Activated T-cell treated with anti-CD3 and anti-CD28 coated beads for 24 hours (primary cell): ENCODE measurements at places on chromosomes 1 and 21.

- no peak for DNase-seq
Measured at GRCh38 chr1:212470059-212470458, 37.3 kb downstream of the NENF start.

DNA sequence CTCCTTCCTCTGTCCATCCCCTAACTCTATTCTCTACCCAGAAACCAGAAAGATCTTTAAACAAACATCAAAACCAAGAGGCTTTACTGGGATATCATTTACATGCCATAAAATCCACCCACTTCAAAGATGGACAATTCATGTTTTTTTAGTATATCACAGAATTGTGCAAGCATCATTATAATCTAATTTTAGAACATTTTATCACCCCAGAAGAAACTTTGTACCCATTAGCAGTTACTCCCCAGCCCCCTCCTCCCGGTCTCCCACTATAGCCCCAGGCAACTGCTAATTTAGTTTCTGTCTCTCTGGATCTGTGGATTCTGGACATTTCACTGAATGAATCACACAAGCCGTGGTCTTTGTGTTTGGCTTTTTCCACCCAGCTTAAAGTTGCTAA, 4.8 kb upstream of the SELENON start:
- no peak for DNase-seq

DNA sequence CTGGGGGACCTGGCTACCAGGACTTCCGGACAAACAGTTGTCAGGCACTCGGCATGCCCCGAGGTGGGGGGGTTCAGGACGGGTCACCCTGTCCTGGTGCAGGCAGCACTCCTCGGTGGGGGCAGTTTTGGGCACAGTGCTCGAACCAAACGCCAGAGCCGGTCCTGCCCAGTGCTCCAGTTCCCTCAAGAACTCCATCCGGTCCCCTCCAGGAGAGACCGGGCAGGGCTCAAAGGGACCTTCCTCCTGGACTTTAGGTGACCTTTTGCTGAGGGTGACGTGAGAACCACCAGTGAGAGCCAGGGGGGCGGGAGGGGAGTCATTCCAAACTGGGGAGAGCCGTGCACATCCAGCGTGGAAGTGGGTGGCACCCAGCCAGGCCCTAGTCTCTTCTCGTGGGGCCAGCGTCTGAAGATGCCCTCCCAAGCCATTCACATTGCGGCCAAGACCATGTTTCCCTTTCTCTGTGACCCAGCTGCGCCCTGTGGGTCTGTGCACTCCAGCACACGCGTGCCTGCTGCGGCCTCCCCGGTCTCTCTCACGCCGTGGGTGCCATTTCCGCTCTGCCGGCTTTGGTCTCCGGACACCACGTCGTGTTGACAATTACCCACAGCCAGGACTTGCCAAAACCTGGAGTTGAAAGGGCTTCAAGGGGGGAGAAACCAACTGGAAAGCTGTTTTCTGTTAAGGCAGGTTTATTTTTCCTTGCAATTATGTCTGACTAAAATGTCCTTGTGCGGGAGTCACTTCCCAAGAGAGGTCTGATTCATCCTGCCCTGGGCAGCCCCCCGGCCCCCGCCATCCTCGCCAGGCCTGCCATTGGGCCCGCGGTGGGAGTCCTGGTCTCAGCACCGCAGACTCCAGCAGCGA, 178.8 kb upstream of the ARHGEF16 start:
- DNase-seq, result no peak

GRCh38 chr1:7300893-7301663, 470.0 kb upstream of the VAMP3 start:
- DNase-seq, result no peak

GRCh38 chr21:29810871-29811270, 128.9 kb downstream of the GRIK1 start:
- no peak for DNase-seq
